NCI-H526 treated with DMSO at 0.1 percent for 48 hours (cell line): ENCODE measurements at places on chromosomes 7 and 10.

DNA sequence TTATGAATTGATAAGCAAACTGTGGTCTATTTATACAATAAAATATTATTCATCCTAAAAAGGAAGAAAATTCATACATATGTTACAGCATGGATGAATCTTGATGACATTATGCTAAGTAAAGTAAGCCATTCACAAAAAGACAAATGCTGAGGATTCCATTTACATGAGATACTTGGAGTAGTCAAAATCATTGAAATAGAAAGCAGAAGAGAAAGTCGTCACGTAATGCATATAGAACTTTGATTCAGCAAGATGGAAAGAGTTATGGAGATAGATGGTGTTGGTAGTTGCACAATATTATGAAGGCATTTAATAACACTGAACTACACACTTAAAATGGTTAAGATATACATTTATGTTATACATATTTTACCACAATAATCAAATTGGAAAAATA lies 309.7 kb upstream of the KLF6 start:
- no peak for DNase-seq

DNA sequence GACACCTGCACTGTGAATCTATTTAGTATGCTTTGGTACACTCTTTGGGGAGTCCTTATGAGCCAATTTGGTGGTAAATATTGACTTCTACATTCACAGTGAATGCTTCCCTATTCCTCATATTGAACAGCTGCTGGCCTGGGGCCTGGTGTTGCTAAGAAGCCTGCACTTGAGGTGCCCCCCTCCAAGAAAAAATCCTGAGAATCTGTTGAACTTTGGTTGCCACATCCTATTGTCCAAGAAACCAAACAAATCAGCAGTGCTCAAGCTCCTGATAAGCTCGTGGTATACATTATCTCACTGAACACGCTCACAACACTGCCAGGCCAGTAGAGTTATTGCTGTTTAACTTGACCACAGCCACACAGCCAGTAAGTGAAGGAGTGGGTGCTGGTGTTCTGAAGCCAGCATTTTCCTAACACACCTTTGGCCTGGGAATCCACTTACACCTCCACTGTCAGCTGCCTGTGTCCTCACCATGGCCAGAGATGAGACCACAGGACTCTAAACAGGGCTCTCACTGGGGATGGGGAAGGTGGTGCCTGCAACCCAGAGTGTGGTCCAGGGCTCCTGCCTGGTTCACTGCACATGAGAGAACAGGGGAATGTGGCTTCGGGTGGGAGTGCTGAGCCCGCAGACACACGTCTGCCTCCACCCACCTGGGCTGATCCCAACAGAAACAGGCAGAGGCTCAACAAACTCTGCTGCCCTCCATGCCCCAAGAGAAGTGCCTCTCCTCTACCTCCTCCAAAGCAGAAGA lies 6.7 kb downstream of the DDC start:
- DNase-seq: no peak

GRCh38 chr7:16874066-16874465 lies 7.7 kb downstream of the AGR3 start:
- DNase-seq: no peak

DNA sequence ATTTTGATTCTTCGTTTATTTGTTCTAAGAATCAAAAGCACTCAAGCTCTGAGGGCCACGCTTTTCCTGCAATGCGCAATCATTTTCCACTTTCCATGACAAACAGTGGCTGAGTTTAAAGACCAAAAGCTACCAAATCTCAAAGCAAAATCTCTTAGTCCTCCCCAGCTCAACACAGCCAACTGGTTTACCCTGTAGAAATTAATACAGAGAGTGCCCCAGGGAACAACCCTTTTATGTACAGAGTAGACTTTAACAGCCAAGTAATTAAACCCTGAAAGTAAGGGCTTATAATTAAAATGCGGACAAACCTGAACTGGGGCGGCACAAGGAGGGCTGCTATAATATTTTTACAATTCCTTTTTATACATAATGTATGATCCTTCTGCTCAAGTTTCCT lies 53.2 kb downstream of the FAM53B start:
- DNase-seq: no peak

- DNase-seq: no peak
Observed at GRCh38 chr10:30459283-30459682, 25.3 kb downstream of the MAP3K8 start.

GRCh38 chr10:97025613-97026242 lies 160.0 kb downstream of the SLIT1 start:
- DNase-seq: peak; percentile 6

DNA sequence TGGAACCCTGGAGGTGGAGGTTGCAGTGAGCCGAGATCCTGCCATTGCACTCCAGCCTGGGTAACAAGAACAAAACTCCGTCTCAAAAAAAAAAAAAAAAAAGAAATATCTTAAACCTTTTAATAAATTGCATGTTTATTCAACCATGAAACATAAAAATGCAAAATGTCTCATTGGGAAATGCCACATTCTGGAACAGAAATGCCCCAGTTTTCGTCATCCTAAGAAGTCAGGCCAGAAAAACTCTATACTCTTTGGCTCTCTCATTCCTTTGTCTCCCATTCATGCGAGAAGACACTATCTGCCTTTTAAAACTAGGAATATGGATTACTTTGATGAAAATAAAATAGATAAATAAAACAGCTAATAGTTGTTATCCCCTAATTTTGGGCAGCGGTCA lies 21.5 kb upstream of the ABLIM1 start:
- DNase-seq: no peak

DNA sequence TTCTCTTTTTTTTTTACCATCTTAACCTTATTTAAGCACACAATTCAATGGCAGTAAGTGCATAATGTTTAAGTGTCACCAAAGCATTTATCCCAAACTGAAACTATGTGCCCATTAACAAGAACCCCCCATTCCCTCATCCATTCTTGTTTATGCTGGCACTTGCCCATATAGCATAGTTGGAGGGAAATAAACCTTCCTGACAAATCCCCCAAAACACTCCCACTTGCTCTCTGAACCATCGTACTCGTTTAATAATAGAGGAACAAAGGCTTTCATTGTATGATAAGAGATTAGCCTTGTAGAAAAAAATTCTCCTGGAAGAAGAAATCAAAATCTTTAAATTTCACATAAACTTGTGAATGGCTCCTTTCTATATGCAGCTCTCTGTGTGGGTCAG lies 26.4 kb upstream of the KCNMA1 start:
- no peak for DNase-seq

DNA sequence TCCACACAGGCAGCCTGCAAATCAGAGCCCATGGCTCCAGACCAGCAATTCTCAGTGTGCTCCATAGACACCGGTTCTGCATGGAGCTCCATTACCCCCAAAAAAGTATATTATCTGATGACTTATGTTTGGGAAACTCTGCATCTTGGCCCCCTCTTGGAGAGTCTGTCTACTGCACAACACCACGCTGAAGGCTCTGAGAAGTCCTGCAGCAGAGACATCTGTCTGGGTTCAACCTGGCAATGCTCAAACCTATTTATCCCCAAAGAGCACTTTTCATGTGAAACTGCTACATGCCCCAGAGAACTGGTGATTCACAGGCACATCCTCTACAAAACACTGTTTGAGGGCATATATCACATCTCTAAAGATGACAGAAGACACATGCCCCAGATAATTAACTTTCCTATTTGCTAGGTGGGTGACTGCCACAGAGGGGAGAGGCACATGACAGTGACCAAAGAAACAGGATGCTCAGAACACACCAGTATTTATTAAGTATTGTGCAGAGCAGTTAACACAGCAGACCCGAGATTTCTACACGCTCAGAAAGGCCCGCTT lies 83.8 kb downstream of the DLG5 start:
- no peak for DNase-seq

- no peak for DNase-seq
Observed at GRCh38 chr7:38558761-38559345, 72.3 kb downstream of the AMPH start.
